ENCODE measurements at places on chromosomes 12 and 14.

DNA sequence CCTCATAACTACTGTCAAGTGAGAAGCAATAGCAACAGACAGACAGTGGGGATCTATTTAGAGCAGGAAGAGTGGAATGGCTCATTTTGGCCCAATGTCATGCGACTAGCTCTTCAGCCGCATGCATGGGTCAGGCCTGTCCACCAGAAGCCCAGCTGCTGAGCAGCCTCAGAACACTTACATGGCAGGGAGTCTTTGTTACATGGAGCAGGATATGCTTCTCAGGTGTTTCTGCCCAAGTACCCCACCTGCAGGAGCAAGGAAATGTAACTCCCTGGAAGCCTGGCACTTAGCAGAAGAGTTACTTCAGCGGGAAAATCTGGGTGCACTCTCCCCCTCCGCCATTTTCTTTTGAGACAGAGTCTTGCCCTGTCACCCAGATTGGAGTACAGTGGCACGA, 73.5 kb upstream of the ARHGAP5 start:
- no peak for DNase-seq

- peak; percentile 44 for DNase-seq
Observed at GRCh38 chr12:19131025-19131444, 1.5 kb downstream of the PLEKHA5 start.

- peak; percentile 2 for DNase-seq
Observed at GRCh38 chr12:29380536-29381523, at the start of gene ERGIC2. ERGIC2 (minus strand) TSS chr12:29381172; CDS start chr12:29371633, 9,539 bp downstream.

GRCh38 chr12:52147367-52147963, 44.3 kb downstream of the KRT80 start:
- DNase-seq: no peak

DNA sequence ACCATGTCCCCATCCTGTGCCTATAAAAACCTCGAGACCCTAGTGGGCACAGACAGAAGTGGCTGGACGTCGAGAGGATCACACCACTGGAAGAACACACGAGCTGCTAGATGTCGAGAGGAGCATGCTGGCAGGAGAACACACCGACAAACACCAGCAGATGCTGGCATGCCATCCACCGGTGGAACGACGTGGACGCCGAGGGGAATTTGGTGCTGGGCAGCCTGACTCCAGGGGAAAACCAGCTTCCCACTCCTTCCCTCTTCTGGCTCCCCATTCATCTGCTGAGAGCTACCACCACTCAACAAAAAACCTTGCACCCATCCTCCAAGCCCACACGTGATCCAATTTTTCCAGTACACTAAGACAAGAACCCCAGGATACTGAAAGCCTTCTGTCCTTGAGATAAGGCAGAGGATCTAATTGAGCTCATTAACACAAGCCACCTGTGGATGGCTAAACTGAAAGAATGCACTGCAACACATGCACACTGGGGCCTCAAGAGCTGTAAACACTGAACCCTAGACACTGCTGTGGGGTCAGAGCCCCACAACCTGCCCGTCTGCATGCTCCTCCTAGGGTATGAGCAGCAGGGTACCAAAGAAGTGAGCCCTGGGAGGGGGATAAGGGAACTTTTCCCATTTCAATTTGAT, 9.5 kb downstream of the RNASE6 start:
- no peak for DNase-seq

GRCh38 chr12:8847435-8847834, 25.0 kb downstream of the A2ML1 start:
- DNase-seq: peak; percentile 24

- no peak for DNase-seq
Observed at GRCh38 chr12:67790660-67791059, 142.1 kb downstream of the DYRK2 start.

DNA sequence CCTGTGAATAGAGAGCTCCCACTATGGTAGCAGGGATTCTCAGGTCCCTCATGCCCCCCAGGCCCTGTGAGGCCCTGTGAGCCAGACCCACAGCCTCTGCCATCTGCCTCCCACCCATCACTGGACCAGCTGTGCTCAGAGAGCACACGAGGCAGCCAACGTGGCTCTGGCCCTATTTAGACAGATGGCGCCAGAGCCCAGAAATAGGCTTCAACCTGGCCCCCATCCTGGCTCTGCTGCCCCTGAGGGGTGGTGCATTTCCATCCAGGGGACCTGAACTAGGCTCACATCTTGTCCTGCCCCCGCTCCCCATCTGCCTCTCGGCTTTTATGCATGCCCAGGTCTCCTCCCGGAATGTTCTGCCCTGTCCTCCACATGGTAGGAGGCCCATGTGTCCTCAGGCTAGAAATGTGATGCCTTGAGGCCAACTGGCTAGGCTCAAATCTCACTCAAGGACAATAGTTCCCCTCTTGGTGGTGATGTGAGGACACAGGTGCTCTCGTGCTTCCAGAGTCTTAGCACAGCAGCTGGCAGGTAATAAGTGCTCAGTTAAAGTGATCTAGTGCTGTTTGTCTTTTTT, 18.9 kb downstream of the TMEM63C start:
- DNase-seq: no peak

GRCh38 chr14:23633160-23633701, 2.9 kb upstream of the DHRS2 start:
- DNase-seq: no peak

DNA sequence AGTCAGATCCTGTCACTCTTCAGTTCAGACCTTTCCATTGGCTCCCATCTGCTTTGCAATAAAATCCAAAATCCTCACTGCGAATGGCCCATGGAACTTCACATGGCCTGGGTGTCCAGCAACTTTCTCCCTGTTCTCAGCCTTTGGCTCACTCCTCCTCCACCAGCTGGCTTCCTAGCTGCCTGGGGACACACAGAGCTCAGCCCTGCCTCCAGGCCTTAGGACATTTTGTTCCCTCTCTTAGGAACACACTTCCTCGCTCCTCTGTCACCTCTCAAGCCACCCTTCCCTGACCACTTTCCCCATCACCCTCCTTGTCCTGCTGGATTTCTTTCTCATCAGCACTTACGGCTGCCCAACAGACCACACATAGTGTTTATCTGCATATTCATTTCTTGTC, 419.6 kb downstream of the MED13L start:
- no peak for DNase-seq

GRCh38 chr14:69321601-69322330, 61.8 kb downstream of the GALNT16 start:
- DNase-seq: no peak

DNA sequence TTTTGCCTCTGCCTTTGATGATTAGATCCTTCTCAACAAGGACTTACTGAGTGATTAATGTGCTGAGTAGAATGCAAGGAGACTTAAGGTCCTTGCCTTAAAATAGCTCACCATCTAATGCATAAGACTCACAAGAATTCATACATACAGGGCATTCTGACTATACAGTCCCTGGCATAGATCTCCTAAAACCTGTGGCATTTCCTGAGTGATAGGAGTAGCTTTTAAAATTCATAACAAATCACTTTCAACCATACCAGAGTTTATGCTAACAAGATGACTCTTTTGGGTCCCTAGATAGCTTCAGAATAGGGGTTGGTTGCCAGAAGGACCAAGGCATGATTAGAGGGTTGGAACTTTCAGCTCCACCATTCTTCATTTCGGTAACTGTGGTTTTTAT, 48.8 kb downstream of the STXBP6 start:
- DNase-seq: no peak

GRCh38 chr12:47843226-47843980, 23.7 kb upstream of the HDAC7 start:
- DNase-seq: no peak

DNA sequence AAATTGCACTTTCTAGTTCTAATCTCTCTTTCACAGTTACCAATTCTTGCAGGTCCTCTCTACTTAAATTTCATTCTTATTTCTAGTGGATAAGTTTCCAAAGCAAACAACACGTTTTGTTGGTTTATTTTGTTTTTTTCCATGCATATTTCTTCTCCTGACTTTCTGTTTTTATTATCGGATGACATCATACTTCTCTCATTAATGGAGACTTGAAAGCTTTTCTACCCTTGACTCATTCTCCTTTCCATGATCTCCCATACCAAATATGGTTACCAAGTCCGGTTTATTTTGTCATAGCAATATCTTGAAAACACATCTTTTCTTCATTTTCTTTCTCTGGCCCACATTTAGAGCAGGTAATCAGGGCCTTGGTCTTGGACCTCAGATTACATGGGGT, 796.5 kb downstream of the GALC start:
- no peak for DNase-seq

DNA sequence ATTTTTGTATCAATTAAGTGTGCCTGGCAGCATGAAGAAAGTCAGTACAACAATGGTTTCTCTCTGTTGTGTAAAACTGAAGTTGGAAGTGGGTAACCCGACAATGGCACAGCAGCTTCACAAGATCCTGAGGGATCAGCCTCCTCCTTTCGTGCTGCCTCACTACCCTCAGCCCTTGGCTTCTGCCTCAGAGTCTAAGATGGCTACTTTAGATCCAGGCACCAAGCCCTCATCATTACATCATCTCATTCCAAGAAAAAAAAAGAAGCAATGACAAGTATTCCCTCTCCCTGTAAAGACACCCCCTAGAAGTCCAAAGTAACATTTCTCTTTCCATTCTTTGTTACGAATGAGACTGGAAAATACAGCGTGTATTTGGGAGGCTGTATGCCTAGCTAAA, 92.6 kb downstream of the DNAI7 start:
- no peak for DNase-seq

DNA sequence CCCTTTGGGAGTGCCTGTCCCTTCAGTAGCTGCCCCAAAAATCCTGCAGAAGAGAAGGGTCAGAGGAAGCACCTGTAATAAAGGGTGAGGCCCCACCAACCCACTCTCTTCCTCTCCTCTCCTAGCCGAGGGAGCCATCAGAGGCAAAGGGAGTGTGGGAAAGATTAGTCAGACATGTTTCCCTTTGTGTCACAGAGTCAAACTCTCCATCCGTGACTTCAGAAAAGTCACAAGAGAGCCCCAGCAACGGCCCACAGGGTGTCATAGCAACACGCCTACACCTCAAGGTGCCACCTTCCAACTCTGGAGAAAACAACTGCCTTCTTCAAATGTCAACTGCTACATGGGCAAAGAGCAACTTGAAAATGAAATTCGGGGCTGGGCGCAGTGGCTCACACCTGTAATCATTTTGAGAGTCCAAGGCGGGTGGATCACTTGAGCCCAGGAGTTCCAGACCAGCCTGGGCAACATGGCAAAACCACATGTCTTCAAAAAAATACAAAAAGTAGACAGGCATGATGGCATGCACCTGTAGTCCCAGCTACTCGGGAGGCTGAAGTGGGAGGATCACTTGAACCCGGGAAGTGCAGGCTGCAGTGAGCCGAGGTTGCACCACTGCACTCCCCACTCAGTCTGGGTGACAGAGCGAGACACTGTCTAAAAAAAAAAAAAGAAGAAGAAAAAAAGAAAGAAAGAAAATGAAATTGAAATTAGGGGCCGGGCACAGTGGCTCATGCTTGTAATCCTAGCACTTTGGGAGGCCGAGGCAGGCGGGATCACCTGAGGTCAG, 17.7 kb upstream of the CD27 start:
- DNase-seq: peak; percentile 58

DNA sequence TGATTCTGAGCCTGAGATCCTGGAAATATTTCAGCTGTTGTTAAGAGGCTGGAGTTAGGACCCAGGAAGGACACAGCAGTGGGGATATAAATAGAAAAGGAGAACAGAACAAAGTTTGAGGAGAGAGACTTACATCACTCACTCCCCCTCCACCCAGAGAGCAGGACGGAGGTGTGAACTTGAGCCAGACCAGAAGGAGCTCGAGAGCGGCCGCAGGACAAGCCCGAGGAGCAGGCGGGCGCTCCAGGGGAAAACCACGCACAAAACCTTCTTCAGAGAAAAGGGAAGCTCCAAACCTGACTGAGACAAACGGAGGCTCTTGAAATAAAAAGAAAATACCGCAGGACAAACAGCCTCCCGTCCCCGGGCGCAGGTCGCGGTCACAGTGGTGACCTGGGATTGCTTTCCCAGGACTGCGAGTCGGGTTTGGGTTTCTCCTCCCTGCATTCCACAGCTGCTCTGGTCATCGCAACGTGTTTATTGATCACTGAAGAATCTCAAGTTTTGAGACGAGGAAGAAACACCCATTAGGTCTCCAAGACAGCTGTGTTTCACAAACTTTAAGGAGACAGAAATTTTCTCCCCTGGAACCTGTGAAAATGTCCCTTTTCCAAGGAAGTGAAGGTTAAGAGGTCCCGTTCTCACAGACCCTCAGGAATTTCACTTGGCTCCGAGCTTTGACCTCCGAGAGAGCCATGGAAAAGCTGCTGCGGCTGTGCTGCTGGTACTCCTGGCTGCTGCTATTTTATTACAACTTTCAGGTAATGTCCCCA, at the start of gene ADGRD1:
Gene ADGRD1 (plus strand): TSS at position 137 of the 773 bp plus-strand sequence. CDS start 559 bp downstream, at position 696.
- no peak for DNase-seq

DNA sequence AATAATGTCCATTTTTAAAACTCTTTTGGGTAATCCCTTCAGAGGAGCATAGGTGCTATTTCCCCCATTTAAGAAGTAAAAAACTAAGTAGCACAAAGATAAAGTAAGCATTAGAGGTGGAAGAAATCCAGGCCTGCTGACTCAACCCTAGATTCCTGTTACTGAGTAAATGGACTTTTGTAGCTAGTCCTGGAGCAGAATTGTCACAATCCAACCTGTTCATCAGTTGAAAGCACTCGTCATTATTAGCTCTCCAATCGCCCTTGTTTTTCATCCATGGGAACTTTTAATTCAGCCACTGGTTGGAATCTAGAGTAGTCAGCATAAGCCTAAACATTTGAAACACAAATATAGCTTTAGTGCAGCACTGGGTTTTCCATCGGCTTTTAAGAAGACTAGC, 139.5 kb upstream of the AMIGO2 start:
- DNase-seq: no peak

- no peak for DNase-seq
Observed at GRCh38 chr12:10503460-10503859, 2.2 kb upstream of the EIF2S3B start.

DNA sequence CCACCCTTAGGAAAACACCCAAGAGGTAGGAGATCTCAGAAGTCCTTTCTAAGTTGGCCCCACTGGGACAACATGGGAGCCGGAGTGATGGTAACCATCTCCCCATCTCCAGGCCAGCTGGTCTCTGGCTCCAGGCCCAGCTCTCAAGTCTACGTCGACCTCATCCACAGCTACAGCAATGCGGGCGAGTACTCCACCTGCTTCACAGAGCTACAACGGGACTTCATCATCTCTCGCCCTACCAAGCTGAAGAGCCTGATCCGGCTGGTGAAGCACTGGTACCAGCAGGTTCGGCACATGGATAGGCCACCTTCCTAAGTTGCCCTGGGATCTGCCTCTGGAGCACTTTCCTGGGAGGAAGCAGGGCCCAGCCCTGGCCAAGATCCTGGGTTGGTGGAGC, 11.0 kb upstream of the OAS2 start:
- no peak for DNase-seq

DNA sequence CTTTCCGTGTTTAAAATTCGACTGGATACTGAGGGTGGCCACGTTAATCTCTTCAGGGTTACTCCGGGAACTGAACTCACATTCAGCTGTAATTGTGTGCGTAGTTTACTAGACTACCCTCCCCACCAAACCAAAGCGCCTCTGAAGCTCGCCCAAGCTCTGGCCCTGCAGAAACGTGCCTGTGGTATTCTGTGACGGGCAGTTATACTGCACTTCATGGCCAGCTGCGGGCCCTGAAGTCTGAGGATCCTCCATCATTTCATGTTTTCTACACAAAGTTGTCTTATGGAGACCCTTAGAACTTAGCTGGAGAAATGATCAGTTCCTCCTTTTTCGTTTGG, 688 bp downstream of the ZNF26 start:
- no peak for DNase-seq

Data from caudate nucleus (tissue), 63 donors.